ENCODE measurements at places on chromosomes 3 and 15.

- DNase-seq, result no peak
These were observed 310.4 kb downstream of the PLCL2 start for GRCh38 chr3:17195192-17195611.

GRCh38 chr3:38640661-38641452, 8.6 kb downstream of the SCN5A start:
- no peak for DNase-seq

DNA sequence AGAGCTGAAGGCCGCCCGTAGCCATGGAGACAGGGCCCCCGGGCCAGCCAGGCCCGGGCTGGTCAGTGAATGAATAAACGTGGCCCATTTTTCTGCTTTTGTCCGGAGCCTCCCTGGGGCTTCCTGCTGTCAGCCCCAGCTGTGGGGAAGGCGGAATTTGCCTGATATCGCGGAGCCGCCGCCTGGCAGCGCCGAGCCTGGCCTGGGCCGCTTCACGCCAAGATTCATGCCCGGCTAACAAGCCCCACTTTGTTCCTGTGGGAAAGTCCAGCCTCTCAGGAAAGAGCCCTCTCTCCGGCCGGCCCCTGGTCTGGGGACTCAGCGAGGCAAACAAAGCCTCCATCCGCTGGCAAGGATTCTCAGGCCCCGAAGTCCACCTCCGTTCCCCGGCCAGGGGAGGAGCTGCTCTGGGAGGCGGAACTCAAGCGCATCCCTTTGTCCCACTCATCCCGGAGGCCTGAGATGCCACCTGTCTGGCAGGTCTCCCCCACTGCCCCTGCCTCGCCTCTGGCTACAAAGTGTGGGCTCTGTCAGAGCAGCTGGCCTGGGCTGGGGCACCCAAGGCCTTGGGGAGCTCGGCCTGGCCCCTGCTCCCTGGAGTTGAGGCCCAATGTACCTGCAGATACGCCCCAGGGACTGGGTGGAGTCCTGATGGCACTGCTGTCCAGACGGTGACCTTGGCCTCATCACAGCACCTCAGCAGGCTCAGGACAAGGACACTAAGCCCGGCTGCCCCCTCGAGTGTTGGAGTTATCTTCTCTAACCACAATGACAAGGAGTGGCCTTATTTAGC, 51.6 kb upstream of the SLC6A11 start:
- DNase-seq, result no peak

- no peak for DNase-seq
These were observed 9.1 kb downstream of the LIPC start for GRCh38 chr15:58440922-58441321.

DNA sequence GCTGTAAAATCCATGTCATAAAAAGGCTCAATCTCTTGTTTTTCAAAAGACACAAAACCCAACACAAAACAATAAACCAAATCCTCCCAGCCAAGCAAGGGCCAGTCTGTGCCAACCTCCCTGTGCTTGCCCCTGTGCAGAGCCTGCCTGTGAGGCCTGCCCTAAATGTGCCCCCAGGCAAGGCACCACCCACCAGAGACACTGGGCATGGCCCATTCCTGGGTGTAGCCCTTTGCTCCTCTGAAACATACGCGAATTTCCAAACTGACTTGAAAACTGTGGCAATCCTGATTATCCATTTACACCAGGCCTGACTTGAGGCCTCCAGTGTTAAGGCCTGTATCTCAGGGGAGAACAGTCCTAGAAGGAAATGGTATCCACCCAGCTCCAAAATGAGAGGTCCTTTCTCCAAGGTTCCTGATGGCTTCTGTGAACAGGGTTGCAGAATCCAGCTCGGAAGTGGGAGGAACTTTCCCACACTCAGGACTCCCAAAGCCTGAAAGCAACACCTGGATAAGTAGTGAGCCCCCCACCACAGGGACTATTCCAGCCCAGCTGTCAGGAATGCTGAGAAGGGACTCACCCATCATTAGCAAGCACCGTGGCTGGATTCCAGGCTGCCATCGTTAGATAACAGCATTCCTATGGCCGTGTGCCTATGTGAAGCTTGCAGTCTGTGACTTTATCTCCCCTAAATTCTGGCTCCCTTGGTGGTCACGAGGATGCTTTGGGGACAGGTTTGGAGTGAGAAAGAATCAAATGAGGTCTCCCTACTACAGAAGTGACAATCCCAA, 61.8 kb downstream of the CACNA2D2 start:
- no peak for DNase-seq

GRCh38 chr3:11367143-11367693, 95.0 kb downstream of the ATG7 start:
- no peak for DNase-seq

GRCh38 chr3:37812499-37812896, 49.2 kb upstream of the CTDSPL start:
- no peak for DNase-seq

GRCh38 chr3:58111513-58112184, 99.1 kb downstream of the DNASE1L3 start:
- no peak for DNase-seq

GRCh38 chr3:78338405-78338804, 1298.5 kb downstream of the ROBO2 start:
- DNase-seq, result no peak

DNA sequence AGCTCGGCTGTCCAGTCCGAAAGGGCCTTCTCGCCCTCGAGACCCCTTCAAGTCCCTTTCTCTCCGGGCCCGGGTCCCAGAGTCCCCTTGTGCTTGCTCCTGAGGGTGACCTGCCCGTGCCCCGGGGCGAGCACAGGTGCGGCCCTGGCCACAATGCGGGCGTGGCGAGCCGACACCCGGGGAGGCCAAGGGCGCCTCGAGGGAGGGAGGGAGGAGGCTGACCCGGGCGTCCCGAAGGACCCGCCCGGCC, 810 bp upstream of the MEF2A start:
- DNase-seq, result no peak

GRCh38 chr3:15347063-15347736, 14.8 kb upstream of the SH3BP5 start:
- DNase-seq, result peak; percentile 34

DNA sequence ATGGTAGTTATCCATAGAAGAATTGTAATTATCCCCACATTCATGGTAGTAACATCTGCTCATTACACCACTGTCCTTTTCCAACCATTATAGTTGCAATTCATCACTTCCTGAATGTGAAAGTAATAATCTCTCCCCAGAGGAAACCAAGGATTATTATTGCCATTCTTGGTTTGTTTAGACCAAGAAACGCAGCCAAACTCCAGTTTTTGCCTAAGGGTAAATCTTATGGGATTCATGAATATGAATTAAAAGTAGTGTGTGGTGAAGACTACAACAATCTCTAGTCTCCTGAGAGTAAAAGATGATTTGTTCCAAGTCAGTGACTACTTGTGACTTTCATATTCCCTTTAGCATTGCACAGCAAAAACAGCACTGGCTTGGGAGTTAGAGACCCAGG, 45.7 kb upstream of the ABI3BP start:
- no peak for DNase-seq

GRCh38 chr15:72060687-72061250, 57.2 kb downstream of the MYO9A start:
- DNase-seq, result no peak

DNA sequence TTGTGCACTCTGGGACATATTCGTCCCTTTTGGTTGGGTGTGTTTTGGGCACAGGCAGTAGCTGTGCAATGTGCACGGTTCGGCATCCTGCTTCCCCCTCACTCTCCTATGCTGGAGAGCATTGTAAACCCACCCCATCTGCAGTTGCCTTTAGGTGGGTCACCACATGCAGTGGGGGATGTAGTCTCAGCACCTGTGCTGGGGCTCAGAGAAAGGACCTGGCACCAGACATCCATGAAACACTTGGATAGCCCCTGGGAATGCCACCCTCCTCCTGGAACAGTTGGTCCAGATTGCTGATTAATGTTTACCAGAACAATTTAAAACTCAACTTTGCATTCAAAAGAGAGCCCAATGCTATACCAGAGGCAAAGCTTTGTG, 123.9 kb upstream of the MEF2A start:
- DNase-seq, result no peak

DNA sequence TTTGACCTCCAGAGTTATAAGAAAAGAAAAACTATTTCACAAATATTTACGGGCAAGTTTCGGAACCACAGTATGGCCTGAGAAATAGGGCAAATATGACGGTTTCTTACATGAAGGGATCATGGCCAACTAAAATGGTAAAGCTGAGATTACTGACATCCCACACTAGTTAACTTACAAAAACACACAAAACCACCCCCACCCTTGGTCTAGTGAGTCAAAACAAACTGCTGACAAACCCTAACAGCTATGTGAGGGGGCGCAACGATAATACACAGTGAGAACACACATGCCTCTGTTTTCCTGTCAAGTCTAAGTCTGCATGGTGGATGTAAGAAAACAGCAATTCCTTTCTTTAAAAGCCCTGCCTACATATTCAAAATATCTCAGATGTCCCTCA, 32.3 kb downstream of the CBLB start:
- peak; percentile 39 for DNase-seq

DNA sequence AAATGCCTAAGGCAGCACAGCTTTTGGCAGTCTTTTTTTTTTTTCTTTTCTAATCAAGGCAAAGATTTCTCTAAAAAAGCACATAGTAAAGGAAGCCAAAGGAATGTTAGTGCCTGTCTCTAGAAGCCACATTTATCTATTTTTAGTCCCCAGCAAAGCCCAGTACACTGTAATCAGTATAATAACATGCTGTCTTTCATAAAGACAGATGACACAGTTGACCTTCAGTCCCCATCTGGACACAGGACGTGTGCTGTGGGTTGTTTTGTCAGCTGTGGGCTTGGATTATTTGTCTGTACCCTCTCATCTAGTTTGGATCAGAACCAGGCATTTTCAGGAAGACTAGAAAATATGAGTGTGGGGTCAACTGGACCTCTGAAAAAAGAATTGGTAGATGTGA, 110.4 kb upstream of the CTNNB1 start:
- DNase-seq, result no peak

DNA sequence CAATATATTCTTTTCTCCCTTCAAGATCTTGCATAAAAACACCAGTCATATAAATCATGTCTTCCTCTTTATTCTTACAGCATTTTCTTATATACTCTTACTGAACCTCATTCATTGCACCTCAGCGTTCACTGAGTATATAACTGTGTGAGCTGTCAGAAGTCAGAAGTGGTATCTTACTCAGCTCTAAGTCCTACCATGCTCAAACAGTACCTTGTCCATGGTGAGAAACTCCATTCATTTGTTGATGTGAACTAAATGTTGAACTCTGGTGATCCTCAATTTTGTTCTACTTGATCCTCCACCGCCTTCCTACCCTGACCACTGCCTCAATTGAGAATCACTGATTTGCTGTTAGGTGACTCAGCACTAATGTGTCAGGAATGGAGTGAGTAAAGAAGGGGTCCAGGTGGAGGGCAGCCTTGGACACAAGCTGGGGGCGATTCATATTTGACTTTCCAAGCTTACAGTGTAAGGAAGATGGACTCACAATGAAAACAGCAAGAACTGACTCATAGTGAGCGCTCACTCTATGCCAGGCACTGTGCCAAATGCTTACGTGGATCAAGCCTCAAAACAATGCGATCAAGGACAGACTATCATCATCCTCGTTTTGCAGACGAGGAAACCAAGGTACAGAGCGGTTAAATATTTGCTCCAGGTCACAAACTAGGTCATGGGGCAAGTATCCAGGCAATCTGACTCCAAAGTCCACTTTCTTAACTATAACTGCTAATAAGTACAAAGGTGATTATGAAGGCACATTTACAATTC, 13.5 kb upstream of the ZFYVE19 start:
- DNase-seq, result no peak

GRCh38 chr15:66849746-66850077, 147.7 kb downstream of the SMAD6 start:
- no peak for DNase-seq

GRCh38 chr3:50405249-50405648, 45.9 kb upstream of the TMEM115 start:
- peak; percentile 17 for DNase-seq

DNA sequence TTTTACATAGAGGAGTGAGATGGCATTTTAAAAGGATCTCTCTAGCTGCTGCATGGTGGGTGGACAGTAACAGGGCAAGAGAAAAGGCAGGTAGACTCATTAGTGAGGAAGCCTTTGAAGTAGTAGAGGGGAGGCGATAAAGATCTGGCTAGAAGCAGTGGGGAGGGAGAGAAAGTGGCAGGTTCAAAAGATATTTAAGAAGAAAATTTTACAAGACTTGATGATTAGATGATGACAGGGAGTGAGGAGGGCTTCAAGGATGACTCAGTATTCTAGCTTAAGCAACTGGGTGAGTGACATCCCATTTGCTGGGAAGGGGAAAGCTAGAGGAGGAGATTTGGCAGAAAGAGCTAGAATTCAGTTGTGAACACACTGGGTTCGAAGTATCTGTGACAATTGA, 3.8 kb upstream of the BRPF1 start:
- no peak for DNase-seq

DNA sequence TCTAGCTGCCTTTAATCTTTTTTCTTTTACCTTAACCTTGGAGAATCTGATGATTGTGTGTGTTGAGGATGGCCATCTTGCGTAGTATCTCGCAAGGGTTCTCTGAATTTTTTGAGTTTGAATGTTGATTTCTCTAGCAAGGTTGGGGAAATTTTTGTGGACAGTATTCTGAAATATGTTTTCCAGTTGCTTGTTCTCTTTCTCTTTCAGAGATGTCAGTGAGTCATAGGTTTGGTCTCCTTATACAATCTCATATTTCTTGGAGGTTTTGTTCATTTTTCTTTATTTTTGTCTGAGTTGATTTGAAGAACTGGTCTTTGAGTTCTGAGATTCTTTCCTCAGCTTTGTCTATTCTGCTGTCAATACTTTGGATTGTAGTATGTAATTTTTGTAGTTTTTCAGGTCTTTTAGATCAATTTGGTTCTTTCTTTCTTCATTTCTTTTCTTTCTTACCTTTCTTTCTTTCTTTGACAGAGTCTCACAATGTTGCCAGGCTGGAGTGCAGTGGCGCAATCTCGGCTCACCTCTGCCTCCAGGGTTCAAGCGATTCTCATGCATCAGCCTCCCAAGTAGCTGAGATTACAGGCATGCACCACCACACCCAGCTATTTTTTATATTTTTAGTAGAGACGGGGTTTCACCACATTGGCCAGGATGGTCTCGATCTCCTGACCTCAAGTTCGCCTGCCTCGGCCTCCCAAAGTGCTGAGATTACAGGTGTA, 366.4 kb upstream of the RASGRP1 start:
- no peak for DNase-seq

- peak; percentile 84 for DNase-seq
These were observed 924 bp upstream of the SIN3A start for GRCh38 chr15:75452364-75452864.

GRCh38 chr3:23256741-23257435, 53.8 kb downstream of the UBE2E2 start:
- DNase-seq, result no peak
